ENCODE measurements at places on chromosomes 2 and 18.

DNA sequence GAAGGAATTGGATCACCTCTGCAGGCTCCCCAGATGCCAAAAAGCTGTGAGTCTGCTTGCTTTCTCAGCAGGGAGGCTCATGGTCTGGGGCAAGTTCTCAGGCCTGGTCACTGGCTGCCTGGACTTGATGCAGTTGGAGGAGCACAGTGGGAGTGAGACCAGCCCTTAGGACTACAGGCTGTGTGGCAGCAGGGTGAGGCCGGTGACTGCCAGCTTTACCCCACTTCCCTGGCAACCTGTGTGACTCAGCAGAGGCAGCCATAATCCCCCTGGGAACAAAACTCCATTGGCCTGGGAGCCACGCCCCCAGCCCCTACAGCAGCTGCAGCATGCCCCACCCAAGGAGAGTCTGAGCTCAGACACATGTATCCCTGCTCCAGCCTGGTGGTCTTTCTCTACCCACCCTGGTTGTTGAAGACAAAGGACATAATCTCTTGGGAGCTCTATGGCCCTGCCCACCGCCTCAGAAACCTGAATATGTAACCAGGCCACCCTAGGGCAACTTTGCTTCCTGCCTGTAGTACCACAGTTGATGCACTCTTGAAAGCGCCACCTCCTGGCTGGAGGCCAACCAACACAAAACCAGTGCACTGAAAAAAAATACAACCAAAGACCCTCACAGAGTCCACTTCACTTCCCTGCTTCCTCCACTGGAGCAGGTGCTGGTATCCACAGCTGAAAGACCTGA lies 106.8 kb upstream of the SPATS2L start:
- DNase-seq, result no peak

GRCh38 chr18:49006641-49007454 lies 56.1 kb upstream of the SMAD7 start:
- DNase-seq, result no peak

- no peak for DNase-seq
Observed at GRCh38 chr2:112626604-112627059, 19.1 kb upstream of the SLC20A1 start.

DNA sequence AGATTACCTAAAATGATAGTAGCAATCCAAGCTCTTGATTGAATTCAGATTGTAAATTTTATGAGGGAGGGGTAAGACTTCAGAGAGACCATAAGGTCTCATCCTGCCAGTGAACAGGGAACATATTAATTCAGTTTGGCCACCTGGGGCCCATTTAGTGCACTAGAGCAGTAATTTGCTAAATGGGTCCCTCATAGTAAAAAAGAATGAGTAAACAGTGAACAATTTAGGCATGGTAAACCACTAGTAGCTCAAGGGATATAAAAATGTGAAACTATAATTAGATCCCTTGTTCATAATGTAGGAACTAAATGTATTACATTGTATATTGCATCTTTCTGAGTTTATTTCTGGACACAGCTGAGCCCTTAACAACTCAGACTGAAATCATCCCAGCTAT lies 4.9 kb upstream of the PHLPP1 start:
- no peak for DNase-seq

DNA sequence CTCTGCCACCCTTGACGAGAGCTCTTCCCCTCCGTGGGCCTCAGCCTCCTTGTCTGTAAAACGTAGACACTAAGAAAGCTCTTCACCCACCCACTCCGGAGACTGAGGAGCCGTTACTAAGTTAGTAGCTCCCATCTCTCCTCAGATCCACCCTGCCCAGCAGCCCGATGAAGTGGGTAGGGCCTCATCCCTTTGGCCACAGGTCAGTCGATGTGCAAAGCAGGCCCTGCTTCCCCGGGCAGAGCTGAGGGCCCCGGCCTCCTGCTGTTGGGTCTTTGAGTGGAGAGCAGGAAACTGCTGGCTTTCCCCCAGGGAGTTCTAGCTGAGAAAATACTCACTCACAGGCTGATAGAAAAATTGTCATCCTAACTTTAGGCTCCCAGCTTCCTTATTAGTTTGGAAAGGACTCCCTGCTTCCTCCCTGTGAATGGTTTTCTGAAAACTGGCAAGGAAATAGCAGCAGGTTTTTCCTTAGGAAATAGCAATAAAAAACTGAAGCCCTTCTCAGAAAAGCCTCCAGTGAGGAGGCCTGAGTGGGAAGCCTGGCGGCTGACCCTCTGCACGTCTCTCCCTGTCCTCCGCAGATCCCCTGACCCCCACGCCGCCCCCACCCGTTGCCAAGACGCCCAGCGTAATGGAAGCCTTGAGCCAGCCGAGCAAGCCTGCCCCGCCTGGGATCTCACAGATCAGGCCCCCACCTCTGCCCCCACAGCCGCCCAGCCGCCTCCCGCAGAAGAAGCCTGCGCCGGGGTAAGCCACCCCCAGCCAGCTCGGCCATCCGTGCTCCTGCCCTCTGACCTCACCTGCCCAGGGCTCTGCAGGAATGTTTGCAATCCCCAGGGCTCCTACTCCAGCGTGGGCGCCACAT lies 30.2 kb downstream of the ITGB1BP1 start:
- DNase-seq, result no peak

- DNase-seq, result no peak
Observed at GRCh38 chr2:207698301-207698700, 13.1 kb upstream of the CCNYL1 start.

DNA sequence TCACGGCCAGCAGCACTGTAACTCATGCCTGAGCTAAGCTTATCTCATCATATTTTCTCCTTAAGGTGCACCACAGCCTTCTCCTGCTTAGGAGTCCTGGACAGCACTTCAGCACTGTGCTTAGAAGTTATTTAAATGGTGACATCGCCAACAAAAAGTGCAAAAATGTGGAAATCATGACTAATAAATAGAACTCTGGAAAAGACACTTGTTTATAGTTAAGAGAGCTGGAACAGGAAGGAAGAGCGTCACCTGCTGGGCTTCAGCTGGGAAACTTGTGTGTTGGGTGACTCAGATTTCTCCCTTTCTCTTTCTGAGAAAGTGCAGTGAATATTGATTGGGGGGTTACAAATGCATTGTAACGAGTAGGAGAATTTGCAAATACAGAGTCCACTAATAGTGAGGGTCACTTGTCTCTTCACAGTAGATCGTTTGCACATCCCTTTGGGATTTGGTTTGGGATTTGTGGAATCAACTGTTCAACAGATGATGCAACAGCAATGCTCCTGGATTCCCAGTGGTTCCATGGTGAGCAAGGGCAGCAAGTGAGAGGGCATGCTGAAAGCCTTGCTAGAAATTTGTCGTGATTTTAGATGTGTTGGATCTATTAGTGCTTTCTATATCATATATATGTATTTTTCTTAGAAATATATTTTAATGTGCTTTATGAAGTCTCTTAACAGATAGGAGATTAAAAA lies 84.2 kb downstream of the DOK6 start:
- no peak for DNase-seq

- DNase-seq, result no peak
Observed at GRCh38 chr18:80234398-80234797, 12.9 kb downstream of the PARD6G start.

DNA sequence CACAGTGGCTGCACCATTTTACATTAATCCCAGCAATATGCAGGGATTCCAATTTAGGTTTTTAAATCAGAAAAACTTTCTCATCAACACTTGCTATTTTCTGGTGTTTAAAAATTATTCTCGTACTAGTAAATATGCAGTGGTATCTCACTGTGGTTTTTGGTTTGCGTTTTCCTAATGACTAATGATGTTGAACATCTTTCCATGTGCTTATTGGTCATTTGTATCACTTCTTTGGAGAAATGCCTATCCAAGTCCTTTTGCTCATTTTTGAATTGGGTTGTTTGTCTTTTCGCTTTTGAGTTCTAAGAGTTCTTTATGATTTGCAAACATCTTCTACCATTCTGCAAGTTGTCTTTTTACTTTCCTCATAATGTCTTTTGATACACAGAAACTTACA lies 62.1 kb upstream of the TCF7L1 start:
- no peak for DNase-seq

DNA sequence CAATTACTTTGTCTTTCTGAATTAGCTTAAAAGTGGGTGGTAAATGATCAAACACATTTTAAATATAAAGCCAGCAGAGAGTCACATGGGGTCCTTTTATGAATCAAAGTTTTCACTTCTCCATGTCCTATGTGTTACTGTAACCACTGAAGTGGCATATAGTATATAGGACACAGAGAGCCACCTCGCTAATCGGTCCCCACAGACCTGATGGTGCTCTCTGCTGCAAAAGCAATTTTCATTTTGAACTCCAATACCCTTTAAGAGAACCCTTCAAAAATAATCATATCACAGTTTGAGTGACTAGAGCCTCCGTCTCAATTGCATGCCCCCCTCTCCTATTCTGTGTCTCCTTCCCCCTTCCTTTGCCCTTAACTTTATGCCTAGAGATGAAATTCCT lies 272.8 kb downstream of the ERBB4 start:
- no peak for DNase-seq

DNA sequence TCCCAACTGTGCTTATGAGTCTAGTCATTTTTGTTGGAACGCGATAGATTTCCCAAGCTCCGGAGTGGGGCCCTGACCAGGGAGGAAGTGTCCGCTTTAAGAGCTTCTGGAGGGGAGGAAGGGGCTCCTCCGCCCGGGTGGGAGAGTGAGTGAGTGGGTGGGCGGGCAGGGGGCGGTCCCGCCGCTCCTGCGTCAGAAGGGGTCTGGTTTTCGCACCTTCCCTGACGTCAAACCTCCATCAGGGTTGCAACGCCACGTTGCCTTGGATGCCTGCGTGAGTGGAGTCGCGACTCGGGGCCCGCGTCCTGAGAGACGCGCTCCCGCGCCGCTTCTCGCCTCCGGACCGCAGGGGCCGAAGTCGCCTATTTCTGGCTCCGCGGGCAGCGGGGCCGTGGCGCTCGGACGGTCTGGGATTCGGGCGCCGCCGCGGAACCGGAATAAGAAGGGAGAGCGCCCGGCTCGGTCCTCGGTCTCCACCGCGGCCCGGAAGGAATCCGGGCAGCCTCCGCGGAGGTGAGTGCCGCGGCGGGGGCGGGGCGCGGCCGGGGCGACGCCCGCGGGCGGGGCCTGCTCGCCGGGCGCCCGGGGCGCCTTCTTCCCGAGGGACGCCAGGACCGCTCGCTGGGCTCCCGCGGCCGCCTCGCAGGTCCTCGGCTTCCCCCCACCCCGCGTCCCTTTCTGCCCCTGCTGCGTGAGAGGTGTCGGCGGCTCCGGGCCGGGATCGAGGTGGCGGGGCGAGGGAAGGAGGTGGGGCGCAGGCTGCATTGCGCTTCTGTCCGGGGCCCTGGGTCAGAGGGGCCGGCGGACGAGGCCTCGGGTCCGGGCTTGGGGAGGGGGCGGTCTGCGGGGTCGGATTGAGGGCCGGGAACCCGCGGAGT lies at the start of gene ZDBF2:
Gene ZDBF2, plus strand, starts transcription at position 230 of the 878 bp plus-strand sequence. CDS start 7,187 bp downstream, outside the sequence.
- DNase-seq, result peak; percentile 55

- DNase-seq, result no peak
Observed at GRCh38 chr2:224009605-224010315, 29.3 kb downstream of the SERPINE2 start.

GRCh38 chr2:8462899-8463648 lies 218.8 kb upstream of the ID2 start:
- DNase-seq, result no peak

DNA sequence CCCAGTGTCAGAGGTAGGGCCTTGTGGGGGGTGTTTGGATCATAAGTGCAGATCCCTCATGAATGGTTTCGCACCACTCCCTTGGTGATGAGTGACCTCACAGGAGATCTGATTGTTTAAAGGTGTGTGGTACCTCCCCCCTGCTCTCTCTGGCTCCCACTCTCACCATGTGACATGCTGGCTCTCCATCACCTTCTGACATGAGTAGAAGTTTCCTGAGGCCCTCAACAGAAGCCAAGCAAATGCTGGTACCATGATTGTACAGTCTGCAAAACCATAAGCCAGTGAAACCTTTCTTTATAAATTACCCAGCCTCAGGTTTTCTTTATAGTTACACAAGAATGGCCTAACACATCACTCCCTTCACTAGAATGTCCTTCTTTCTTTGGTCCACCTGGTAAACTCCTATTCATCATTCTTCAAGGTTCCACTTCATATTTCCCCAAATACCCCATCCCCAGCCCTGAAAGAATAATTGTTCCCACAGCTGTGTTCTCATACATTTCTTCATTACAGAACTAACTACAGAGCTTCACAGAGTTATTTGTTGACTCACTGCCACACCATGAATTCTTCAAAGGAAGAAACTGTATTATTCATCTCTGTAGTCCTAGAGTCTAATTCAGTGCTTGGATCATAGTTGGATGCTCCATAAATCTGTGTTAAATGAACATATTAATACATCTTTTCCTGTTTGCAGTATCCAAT lies 81.2 kb upstream of the STK17B start:
- no peak for DNase-seq

- DNase-seq, result no peak
Observed at GRCh38 chr18:36658611-36659010, 170.2 kb downstream of the TPGS2 start.

DNA sequence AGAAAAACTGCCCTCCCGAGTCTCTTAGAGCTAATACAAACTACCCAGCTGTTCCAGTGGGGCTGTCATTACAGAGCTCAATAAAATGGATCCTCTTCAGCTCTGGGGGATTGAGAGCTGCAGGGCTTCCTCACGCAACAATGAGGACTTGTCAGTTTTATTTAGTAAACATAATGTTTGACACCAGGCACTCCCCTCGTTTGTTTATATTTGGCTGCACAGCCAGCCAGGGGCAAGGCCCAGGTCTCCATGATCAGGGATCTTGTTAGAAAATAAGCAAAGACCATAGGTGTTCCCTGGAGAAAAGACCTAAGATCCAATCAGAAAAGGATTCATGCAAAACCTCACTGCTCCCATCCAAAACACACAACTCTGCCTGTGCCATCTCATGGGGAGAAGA lies 158.2 kb downstream of the C1D start:
- DNase-seq, result no peak

DNA sequence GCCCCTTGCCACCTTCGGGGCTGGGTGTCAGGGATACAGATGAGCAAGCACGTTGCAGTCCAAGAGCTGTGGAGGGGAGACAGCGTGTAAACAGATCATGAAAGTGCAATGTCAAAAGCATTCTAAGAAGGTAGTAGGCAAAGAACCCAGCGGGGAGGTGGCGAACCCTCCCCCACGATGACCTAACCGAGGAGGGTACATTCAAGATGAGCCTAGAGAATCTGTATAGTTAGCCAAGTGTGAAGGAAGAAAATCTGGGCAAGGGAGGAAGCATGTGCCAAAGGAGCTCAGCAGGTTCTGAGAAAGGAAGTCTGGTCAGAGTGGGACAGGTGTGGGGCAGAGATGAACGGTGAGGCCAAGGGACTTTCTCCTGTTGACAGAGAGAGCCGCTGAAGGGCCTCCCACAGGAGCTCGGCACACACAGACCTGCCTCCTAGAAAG lies 106.9 kb downstream of the SP3 start:
- DNase-seq, result no peak

- DNase-seq, result no peak
Observed at GRCh38 chr2:195105581-195105980, 551.4 kb upstream of the SLC39A10 start.

GRCh38 chr18:55858661-55859515 lies 270.9 kb upstream of the TCF4 start:
- DNase-seq, result peak; percentile 14

DNA sequence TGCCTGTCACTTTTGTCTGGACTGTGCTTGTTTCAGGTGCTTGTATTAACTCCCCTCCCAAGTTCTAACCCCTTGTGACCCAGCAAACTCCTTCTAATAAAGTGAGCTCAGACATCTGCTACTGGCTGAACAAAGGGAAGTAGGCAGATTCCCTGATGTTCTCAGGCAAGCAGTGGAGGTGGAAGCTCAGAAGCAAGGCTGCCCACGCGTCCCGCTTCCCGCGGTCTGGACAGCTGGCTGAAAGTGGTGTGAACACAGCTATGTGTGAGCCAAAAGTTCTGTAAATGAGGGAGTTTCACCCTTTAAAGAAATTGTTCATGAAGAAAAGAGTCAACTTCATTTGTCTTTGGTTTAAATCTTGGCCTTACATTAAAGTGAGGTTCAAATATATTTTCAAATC lies 40.0 kb downstream of the NAPG start:
- no peak for DNase-seq
